B cell (primary cell): ENCODE measurements at places on chromosomes 2 and 18. TPM values are rescaled to one million over a fixed set of nuclear protein-coding genes. Genes with fewer than 3 reads are reported as not detected.

DNA sequence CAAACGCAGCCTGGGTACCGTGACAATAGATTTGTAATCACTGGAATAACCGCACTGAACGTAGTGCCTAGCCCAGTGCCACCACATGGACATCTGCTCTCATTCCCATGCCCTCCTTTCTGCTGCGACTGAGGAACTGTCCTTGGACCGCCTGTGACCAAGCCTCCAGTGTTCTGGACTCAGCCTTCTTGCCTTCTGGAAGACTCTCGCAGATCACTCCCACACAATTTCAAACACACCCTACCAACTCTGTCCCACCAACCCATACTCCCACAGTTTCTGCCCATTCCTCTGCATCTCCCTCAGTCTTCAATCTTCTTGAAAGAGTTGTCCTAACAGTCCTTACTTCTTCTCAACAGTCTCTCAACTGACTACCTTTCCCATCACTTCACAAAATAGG, 2.1 kb downstream of the RNF149 start:
- DNase-seq: no peak

The MAP4K3 gene
- total RNA-seq: 28.3 and 31.3 TPM in 2 replicates

- DNase-seq: no peak
Observed at GRCh38 chr2:10078704-10079265, 1.4 kb downstream of the CYS1 start.

DNA sequence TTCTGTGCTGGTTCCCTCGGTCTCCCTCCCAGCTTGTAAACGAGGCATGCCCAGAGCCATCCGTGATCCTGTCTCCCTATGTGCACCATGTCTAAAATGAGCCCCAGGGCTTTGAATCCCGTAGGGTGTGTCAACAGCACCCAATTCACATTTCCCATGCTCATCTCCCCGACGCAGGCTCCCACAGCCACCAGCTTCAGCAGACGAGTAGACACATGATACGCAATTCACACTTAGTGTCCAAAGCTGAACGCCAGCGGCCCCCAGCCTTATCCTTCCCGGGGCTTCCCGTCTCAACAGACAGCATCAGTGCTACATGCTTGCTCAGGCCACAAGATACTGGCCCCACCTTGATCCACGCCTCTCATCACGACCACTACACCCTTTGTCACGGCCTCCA, 88.1 kb downstream of the EIPR1 start:
- no peak for DNase-seq

The ARHGAP15 gene
- 187 and 198 TPM in 2 replicates for total RNA-seq

The AGXT gene
- total RNA-seq: not detected in 2 replicates

GRCh38 chr2:105497094-105497493, 98.2 kb upstream of the FHL2 start:
- DNase-seq: no peak

DNA sequence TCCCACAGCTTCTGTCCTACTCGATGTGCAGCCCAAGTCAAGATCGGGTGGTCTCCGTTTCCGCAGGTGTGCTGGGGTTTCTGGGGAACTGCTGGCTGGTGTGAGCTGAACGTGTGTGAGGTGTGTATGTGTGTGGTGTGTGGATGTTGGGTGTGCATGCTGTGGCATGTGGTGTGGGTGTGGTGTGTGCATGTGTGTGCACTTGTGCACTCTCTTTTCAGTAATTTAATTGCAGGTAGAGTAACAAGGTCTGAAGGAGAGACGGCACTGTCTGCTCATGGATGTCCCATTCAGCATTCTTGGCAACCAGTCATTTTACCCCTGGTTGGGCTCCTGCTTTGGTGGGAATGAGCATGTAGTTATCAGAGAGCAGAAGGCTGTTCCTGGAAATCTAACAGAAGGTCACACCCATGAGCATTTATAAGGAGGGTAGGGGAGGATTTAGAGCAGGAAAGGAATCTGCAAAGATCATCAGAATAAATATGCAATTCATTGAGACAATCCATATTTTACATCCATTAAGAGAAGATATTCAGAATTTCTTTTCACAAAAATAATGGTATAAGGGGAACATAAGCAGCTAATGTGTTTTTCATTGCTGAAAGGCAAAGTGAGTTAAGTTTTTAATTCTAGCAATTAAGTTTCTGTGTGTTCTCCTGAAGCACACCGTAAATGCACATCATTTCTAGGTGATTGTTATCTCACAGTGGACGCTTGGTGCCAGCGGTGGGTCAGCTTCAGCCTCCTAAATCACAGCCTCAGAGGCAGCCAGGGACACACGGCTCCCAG, 60.7 kb downstream of the ADI1 start:
- no peak for DNase-seq

DNA sequence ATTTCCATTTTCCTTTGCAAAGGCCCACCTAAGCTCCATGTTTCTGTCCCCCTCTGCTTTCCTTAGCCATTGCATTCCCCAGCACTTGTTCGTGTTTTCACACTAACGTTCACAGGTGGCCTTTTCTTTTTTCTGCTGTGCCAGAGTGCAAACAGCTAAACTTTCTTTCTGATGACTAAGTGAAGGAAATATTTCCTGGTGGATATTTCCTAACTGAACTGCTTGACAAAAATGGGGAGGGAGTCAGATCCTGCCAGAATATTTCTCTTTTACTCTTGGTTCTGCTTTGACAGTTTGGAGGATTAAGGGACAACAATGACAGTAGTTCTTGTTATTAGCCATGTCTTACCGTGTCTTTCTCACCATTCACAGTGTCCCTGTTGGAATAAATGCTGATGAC, 344.0 kb downstream of the ARHGAP15 start:
- no peak for DNase-seq

The CLEC4F gene
- total RNA-seq: not detected in 2 replicates

- DNase-seq: no peak
Observed at GRCh38 chr2:167651406-167652151, 595.8 kb downstream of the STK39 start.

The CNGA3 gene
- not detected in 2 replicates for total RNA-seq

The CHRNG gene
- not detected in 2 replicates for total RNA-seq

DNA sequence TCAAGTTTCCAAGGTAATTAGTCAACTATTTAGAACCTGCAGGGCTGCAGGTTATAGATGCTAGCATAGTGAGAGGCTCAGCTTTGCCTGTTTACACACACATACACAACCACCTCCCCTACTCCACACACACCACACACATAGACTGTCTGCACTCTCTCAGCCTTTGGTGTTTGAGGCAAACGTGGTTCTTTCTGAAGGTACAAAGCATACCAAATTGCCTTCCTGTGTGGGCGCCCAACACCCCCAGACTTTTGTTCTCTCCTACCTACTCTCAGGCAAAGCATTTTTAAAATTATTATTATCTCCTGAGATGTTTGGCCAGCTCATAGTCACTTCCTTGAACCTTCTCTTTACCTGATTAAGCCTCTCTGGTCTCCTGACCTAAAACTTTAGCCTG, 44.9 kb downstream of the MYO3B start:
- no peak for DNase-seq

GRCh38 chr2:202016579-202017227, 17.0 kb upstream of the FZD7 start:
- no peak for DNase-seq
